ENCODE measurements at places on chromosomes 16 and 17.

GRCh38 chr17:80819422-80820164 lies 172.0 kb upstream of the CHMP6 start:
- DNase-seq, result no peak

GRCh38 chr16:27245276-27246172 lies 23.0 kb downstream of the NSMCE1 start:
- no peak for DNase-seq

GRCh38 chr17:71632328-71632727 lies 488.5 kb upstream of the SOX9 start:
- DNase-seq, result no peak

GRCh38 chr17:9472094-9472493 lies 103.5 kb downstream of the STX8 start:
- DNase-seq, result no peak

DNA sequence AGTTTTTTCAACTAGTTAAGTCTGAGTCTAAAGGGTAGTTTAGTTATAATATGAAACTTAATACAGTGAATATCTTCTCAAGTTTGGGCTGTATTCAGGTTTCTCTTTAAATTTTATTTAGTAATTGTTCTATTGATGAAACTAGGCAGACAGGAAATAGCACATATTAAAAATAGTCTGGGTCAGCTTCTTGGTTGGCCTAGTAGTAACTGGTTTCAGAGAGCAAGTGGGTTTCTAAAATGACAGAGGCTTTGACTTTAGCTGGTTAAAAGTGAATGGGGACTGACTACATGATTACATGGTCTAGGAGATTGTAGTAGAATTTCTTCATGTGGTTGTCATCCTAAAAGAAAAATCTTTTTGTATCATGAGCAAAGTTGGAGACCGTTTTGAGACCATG lies 46.8 kb downstream of the OMG start:
- no peak for DNase-seq

GRCh38 chr17:43588121-43588520 lies 42.0 kb upstream of the ETV4 start:
- DNase-seq, result no peak

GRCh38 chr17:7977805-7978204 lies 24.6 kb upstream of the GUCY2D start:
- no peak for DNase-seq

GRCh38 chr17:17810084-17810894 lies 26.5 kb downstream of the SREBF1 start:
- DNase-seq, result peak; percentile 91

DNA sequence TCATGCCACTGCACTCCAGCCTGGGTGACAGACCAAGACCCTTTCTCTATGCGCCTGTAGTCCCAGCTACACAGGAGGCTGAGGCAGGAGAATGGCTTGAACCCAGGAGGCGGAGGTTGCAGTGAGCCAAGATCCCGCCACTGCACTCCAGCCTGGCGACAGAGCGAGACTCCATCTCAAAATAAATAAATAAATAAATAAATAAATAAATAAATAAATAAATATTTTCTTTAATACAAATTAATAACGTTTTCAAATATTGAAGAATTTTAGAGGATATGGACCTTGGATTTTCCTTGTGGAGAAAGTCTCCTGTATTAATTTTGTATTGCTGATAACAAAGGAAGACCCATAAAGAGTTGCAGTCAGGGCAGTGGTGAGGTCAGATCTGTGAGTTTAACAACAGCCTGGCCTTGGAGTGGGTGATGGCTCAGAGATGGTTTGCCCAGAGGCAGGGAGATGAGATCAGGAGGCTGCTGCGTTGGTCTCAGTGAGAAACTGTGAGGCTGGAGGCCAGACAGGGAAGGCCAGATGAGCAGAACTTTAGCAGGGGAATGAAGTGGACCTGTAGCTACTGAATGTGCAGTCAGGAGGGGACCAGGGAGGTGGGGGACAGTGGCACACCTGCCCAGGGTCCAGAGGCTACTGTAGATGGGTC lies 4.4 kb upstream of the ASGR1 start:
- no peak for DNase-seq

GRCh38 chr16:50126183-50126582 lies 26.9 kb upstream of the TENT4B start:
- no peak for DNase-seq

GRCh38 chr17:42514867-42515266 lies 21.2 kb upstream of the NAGLU start:
- DNase-seq, result no peak

- DNase-seq, result no peak
These were observed 14.8 kb upstream of the NUP93 start for GRCh38 chr16:56715126-56715525.

- DNase-seq, result no peak
These were observed 29.1 kb downstream of the TRIM16 start for GRCh38 chr17:15654886-15655561.

DNA sequence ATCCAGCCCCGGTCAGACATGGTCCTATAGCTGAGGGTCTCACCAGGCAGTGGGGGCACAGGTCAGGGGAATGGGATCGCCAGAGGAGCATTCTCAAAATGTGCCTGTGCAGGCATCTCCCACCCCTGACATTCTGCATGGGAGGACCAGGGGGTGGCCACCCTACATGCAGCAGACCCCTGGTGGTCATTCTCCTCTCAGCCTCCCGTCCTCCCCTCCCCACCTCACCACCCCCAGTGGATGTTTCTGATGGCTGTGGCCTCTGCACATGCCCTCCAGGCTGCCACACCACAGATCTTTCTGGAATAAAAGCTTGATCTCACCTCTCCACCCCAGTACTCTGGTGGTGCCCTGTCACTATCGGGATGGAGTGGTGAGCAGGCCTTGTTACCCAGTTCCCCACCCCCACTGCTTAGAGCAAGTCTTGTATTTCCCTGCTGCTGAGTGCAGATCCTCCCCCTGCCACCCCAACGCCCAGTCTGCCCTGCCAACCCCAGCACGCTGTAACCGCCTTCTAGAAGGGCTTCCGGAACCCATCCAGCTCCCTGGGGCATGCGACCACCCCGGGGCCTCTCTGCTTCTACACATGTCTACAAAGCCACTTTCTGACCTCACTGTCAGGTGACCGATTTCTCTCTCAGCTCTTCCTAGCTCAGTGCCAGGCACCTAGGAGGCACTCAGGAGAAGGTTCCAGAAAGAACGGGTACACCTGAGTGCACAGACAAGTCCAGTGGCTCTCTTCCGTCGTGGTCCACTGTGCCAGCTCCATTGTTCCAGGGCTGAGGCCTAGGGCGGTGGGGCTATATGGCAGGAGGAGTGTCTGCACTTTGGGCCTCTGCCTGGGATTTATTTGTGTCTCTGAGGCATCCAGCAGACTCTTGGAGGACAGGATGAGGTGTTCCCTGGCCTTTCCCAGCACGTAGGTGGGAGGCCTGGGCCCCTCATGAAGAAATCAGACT lies 9.3 kb downstream of the TBC1D24 start:
- DNase-seq, result no peak

GRCh38 chr16:2287916-2288547 lies 20.1 kb upstream of the RNPS1 start:
- no peak for DNase-seq

GRCh38 chr17:81513753-81514488 lies 1.3 kb upstream of the ACTG1 start:
- peak; percentile 23 for DNase-seq

DNA sequence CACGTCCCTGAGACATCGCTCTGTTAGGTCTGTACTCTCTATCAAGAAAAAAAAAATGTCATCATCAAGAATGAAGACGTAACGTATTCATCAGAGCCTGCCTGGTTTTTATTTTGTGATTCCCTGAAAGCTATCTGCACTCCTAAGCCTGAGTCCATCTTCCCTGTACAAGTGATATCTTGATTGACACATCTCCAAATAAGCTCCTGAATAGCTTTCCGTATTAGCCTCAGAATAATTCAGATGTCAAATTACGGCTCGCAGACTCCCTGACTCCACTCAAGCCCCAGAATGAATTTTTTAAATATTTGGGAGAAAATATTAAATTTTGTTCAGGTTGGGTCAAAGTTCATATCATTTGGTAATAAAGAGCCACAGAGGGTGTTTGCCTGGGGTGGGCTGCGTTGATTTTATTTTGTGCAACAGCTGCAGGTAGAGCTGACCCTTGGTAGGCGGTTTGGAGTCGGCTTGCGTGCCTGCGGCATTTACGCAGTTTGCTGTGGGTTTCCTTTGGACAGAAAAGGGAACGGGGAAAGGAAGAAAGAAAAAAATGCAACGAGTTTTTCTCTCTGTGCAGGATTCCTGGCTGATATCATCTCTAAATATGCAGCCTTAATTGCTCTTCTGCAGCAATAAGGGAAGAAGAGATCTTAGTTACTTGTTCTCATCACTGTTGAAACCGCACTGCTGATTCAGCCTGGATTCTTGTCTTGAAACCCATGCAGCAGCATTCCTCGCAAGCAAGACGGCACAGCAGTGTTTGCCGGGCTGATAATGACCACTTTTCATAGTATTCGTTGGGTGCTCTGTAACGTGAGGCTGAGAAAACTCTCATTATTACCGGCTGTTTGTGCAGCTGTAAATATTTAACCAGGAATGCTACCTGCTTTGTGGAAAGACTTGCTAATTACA lies 114.7 kb downstream of the IRX3 start:
- DNase-seq, result no peak

GRCh38 chr17:40854175-40854814 lies 12.7 kb downstream of the KRT12 start:
- DNase-seq, result no peak

DNA sequence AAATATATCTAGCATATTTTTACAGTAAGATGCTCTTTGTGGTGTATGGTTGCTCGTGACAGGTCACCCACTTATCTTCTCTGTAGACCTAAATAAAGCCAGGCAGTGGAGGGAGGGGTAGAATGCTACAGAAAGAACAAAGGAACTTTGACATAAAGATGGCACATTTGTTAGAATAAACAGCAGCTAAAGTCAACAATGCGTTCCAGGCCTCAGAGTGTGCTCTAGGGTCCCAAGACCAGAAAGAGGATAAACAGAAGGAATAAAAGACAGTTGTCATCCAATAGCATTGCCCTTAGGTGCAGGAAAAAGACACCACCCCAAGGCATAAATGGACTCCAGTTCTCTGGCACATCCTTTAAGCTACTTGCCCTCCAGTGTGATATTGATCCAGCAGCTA lies 523.0 kb upstream of the CDH11 start:
- DNase-seq, result no peak

DNA sequence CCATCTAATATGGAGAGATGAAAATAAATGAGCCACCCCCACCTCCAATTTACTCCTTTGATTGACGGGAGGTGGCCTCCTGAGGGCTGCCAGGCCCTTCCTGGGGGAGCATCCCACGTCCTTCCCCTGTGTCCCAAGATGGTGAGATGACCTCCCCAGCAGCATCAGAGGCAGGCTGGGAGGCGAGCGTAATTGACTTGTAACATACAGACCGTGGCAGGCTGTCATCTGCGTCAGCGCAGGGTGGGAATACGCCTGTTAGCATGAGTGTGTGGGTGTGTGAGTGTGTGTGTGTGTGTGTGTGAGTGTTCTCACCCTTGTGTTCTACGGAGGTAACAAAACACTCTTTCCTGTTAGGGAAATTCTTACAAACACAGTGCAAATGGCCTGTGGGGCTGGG lies 156.9 kb upstream of the CIBAR2 start:
- no peak for DNase-seq

- DNase-seq, result no peak
These were observed 389.5 kb downstream of the SLC39A11 start for GRCh38 chr17:72702998-72703397.

- DNase-seq, result no peak
These were observed 6.9 kb downstream of the PLLP start for GRCh38 chr16:57277586-57277985.

DNA sequence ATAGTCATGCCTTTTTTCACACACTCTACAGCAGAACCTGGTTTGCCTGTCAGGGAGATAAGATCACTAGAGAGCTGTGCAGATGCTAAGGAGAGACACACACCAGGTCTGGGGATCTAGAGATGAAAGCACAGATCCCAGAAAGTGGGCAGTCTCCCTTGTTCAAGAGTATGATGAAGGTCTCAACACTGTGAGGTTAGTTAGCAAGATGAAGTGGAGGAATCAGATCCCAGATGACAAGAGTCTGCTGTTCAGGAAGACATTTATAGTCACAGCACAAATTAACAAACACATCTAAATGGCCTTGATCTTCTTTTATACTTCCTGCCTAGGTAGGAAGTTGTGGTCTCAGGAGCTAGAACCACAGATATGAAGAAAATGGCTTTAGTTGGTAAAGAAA lies 23.4 kb upstream of the SKAP1 start:
- no peak for DNase-seq

DNA sequence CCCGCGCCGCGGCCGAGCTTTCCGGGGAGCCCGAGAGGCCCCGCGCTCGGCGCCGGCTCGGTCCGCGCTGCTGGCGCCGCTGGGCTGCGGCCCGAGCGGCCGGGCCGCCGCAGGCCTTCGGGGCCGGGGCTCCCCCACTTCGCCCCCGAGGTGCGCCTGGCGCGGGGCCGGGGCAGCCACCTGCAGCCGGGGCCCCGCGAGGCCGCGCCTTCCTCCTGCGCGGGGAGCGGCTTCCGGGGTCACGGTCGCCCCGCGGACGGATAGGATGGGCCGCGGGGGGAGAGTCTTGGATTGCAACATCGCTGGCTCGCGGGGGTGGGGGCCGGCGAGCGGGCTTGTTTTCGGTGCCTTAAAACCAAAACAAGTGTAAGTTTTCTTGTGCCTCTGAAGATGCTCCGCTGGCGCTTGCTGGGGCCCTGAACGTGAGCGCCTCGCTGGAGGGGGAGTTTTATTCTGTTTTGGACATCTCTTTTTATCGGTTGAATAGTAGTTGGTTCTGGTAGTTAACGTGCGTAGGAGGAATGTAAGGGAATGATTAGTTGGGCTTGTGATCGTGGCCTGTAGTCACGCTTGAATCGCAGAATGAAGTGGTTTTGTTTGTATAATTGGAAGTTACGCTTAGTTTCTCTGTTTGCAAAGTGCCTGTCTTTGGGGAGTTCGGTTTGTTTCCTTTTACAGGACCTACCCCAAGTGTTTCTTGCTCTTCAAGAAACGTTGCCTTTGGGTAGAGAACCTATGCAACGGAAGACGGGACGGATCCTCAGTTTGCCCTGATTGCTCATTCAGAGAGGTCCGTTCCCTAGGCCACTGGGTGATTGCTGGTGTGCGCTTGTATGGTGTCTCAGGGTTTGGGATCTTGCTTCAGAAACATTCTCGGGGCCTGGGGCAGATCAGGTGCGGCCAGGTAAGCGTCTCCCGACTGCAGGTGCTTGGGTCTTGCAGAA lies 724 bp downstream of the UBE2I start:
- no peak for DNase-seq

DNA sequence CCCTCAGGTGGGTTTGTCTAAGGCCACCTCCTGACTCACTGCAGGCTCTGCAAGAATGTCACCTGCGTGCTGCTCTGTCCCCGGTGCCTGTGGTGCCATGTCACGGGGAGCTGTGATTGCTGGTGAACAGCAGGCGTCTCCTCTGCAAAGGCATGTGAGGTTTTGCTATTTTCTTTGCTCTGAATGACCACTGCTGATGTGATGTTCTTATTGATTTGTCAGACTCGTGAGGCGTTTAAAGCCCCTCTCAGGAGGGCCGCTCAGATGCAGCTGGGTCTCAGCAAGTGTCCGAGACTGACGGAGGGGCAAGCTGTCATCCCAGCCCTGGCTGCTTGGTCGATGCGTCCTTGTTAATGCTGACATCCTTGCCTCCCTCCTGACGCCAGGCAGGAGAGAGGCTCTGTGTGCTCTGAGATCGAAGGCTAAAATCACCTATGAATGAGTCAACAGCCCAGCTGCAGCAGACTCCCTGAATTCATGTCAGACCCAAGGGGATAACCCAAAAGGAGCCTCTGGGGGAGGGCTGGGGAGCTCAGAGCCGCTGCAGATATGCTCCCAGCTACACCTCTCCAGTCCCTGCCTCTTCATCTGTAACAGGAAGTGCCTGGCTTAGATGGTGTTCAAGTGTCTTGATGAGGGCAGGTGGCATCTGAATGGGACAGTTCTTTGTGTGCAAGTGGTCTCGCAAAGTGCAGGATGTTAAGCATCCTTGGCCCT lies 11.8 kb upstream of the PEMT start:
- no peak for DNase-seq

- DNase-seq, result peak; percentile 63
These were observed 40.8 kb downstream of the METRNL start for GRCh38 chr17:83119987-83120864.

All from iPS-NIHi11 (cell line).